Tibial nerve (tissue), 4 donors: ENCODE measurements at places on chromosomes 1 and 21. TPM values are rescaled to one million over a fixed set of nuclear protein-coding genes. Genes with fewer than 3 reads are reported as not detected.
A peak's percentile ranks its signal among the peaks of the same experiment; 100 is the strongest.

DNA sequence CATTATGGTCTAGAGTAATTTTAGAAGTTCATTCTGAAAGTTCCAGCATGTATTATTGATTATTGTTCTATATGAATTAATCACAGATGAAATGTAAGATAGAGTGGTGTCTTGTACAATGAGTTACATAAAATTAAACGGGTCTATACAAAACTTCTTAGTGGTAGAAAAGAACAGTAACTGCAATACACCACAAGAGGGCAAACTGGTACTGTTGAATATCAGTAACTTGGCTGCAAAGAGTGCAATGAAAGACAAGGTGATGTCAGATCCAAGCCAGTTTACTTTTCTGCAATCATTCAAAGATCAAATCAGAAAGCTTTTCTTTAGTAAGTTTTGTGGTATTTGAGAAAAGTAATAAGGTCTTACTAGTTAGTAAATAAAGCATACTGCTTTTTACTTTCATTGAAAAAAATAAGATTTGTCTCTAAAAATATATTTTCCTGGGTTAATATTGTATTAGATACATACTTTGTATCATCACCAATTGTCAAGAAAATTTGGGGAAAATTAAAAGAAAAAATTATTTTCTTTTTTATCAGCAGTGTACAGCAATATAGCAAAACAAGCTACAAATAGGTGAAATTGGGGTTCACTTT lies 66.4 kb upstream of the BTG3 start:
- DNase-seq = peak; percentile 24

DNA sequence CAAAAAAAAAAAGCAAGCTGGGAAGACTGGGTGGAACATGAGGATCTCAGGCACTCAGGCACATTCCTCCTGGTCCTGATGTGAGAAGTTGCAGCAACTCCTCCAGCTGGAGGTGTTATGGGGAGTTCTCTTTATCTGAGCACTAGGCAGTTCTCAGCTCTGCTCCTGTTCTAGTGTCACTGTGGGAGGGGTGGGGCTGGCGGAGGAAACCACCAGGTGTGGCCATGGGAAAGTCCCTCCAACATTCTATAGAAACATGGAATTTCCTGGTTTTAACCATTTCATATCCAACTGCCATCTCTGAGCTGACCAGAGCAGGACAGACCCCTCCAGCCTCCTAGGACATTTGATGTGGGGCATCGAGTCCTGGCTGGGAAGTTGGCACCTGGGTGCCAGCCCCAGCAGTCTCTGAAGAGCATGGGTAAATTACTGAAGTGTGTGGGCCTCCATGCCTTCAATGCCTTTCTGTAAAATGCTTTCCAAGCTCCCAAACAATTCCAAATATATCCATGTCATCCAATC lies 804 bp upstream of the IKBKE start:
- DNase-seq = no peak

The TRIM46 gene
- 20.4 TPM for total RNA-seq

DNA sequence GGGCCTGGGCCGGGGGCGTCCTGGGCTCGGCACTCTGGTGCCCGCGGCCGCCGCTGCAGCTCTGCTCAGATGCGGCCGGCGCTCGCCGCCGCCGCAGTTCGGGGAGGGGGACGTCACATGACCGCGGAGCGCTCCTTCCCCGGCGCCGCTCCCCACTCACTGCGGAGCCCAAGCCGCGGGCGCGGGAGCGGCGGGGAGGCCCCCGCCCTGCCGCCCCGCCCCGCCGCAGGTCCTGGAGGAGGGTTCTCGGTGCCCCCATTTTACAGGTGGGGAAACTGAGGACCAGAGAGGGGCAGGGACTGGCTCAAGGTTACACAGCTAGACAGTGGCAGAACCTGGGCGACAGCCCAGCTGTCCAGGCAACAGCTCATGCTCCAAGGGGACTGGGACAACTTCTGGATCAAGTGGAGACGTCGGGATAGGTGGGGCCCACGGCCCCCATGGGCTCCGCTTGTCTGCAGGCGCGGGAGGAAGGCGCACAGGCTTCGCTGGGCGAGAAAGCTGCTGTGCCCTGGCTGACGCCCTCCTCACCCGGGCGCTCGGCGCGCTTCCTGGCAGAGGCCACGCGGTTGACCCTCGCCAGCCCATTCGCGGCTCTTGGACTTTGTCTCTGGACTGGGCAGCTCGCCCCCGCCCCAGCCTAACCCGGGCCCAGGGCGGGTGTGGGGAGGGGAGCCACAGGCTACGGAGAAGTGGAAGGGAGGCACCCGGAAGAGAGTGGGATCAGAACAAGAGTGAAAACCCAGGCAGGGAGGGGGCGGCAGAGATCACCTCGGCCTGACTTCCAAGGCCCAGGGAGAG lies at the start of gene RAP1GAP:
Gene RAP1GAP, minus strand, starts transcription at position 100 of the 801 bp plus-strand sequence. CDS start 49,325 bp downstream, outside the sequence.
- DNase-seq = no peak

GRCh38 chr1:26010825-26011224 lies 10.8 kb upstream of the EXTL1 start:
- DNase-seq = no peak

DNA sequence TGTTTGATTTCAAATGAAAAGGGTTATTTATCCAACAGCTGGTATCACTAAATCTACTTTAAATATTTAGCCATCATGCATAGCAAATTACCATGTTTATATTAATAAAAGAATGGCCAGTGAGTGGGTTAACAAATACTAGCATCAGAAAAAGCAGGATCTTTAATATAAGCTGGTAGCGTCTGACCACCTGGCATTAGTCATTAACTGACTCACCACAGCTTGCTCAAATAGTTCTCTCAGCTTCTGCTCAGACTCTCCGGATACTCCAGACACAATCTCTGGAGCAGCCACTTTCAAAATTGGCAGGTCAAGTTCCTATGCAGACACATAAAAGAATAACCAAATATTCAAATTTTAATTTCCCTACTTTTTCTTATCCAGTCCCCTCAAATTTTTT lies 29.6 kb downstream of the NVL start:
- no peak for DNase-seq

DNA sequence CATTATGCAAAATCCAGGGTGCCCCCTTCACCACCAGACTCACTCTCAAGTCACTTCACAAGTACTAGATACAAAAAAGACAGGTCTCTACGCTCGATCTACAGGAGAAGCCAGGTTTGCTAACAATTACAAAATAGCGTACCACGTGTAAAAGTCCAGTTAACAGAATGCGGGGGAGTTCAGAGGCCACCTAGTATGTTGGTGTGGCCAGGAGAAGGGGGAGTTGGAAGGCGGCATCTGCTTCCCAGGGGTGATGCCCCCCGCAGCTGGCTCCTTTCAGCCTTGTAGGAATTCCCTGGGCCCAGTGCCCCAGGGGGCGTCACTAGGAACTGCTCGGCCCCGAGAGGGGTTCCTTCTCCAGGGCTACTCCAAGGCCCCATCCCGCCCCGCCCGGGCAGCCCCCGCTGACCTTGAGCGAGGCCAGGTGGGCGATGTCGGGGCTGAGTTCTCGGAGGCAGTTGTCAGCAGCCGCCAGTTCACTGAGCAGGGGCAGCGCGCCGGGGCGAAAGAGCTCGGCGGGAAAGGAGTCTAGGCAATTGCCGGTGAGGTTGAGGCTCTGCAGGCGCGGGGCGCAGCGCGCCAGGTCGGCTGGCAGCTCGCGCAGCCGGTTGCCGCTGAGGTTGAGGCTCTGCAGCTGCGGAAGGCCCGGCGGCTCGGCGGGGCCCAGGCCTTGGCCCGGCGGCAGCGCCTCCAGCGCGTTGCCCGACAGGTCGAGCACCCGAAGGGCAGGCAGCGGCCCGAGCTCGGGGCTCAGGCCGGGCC lies 664 bp downstream of the LRRC47 start:
- DNase-seq = no peak

The ACBD3 gene
- 54.9 TPM for total RNA-seq

DNA sequence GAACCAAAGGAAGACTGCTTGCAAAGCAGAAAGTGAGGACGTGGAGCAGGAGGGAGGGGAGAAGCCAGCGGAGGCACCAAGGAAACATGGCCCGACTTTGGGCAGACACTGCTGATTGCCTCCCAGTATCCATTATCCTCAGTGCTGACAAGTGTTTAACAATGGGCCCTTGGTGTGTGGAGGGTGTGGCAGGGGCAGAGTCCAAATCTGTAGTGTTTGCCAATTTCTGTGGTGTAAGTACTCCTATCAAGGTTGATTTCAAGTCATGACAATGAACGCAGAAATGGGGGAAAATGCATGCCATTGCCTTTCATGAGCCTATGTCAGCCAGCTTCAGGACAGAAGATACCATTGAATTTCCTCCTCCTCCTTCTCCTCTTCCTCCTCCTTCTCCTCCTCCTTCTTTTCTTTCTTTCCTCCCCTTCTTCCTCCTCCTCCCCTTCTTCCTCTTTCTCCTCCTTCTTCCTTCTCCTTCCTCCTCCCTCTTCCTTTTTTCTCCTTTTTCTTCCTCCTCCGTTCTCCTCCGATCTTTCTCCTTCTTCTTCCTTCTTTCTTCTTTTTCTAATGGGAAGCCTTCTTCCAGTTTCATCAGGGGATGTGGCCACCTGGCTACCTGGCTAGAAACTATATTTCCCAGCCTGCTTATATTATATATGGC lies 10.3 kb upstream of the PHC2 start:
- no peak for DNase-seq

DNA sequence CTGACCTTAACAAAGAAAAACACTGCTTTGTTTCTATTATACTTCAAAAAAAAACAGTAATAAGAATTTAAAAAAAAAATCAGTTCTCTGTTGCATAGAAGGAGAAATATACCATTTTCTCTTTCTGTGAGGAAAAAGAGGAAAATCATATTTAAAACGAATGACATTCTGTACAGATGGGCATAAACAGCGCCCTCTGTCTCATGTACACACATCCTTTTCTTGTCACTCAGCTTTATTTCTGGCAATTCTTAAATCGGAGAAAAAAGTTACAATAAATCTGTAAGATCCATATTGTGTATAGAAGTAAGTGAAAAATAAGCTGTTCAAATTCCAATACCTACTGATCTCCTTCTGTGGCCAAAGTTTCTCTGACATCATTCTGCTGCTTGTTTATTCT lies 245.4 kb downstream of the SMYD3 start:
- DNase-seq = no peak
